ENCODE measurements at places on chromosomes 1 and 21.
A peak's percentile ranks its signal among the peaks of the same experiment; 100 is the strongest.

DNA sequence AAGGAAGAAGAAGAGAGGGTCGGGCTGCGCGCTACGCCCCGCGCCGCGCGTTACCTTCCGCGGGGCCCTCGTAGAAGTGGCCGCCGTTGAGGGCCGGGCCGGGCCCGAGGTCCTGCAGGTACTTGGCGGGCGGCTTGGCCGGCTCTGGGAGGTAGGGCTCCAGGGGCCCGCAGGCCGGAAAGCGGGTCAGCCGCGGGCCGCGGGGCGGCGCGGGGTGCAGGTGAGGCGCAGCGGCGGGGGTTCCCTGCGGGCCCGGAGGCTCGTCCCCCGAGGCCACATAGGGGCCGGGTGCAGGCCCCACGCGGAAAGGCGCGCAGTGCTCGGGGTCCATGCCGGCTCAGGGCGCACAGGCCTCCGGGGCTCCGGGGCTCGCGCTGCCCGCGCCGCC lies 196 bp downstream of the ALX3 start:
- no peak for DNase-seq

- DNase-seq = peak; percentile 27
Measured at GRCh38 chr1:112502826-112503225, 5.9 kb upstream of the WNT2B start.

GRCh38 chr1:183308719-183309118 lies 109.5 kb downstream of the NMNAT2 start:
- DNase-seq = no peak

DNA sequence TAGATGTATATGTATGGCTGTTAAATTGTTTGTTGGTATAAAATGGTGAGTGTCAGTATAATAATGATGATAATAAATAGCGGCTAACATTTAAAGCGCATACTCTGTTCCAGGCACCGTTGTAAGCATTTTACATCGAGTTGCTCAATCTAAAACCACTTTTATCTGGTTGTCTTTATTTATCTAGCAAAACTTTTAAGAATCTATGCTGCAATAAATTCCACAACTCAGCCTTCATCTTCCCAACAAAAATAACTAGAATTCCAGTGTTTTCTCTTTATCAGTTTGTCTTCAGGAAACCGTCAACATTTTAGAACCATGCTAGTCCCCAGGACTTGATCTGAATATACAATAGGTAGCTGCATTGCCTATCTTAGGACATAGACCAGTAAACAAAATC lies 19.3 kb upstream of the SLC16A1 start:
- no peak for DNase-seq

DNA sequence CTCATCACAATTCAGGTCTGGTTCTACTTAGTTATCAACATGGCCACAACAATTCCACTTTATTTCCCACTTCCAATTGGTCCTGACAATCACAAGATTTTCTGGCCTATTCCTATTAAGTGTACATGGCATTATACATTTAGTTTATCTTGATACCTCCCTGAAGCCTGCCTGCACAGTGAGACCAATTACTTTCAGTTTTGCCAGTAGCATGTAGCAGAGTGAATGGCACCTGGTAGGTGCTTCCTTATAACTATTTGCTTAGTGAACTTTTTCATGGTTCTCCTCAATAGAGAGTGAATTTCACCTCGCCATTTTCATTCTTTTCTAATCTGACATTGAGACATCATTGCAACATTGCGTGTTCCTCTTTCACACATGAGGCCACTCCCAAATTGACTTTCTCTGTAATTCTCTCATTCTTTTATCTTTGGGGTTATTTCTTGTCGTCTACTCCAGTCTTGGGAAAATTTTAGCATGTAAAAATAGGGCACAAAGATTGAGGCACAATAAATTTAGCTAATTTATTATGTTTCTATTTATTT lies 124.3 kb downstream of the DISC1 start:
- no peak for DNase-seq

GRCh38 chr1:152824964-152825363 lies 2.3 kb upstream of the LCE1A start:
- no peak for DNase-seq

- DNase-seq = no peak
Measured at GRCh38 chr1:177646757-177647730, 322.8 kb downstream of the SEC16B start.

GRCh38 chr1:225533238-225533637 lies 105.4 kb upstream of the LBR start:
- DNase-seq = no peak

- DNase-seq = peak; percentile 95
Measured at GRCh38 chr1:65066766-65067490, 81.1 kb upstream of the AK4 start.

DNA sequence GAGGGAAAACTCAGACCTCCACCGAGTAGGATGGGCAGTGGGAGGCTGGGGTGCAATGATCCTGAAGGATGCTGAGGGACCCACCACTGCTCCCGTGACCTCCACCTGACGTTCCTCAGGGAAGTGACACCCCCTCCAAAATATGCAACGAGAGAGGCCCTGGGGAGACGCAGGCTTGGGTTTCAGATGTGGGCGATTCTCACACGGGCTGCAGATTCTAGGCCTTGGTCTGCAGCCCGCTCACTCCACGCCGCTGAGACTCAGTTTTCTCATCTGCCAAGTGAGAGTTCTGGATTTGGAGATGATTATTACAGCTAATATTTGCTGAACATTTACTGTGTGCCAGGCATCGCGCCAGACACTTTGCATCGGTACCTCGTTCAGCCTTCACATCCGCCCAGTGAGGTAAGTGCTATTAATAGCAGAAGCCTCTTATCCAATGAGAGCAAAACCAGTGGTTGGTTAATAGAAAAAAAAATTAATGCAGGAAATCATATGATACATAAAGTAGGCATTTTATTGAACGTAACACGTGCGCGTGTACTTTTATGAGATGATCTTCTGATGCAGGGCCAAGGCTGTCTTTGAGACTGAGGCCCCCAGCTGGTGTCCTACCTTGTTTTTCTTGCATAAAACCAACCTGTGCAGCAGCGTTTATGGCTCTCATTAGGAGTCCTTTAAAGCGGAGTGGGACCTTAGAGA lies 102.0 kb upstream of the RUNX3 start:
- no peak for DNase-seq

DNA sequence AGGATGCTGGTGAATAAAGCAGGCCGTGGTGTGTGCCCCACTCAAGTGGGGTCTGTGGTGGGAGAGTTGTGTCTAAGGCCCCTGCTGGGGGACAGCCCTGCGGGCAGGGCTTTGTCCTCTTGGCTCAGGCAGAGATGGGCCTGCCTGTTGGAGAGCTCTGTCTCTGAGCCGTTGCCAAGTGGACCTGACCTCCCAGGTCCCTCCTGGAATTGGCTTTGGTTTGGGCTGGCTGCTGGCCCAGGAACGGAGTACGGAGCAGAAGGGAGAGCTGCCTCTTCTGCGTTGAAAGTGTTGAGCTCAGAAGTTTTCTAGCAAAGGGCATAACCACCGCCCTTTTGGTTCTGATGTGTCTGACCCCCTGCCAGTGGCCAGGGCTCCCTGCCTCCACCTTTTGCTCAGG lies 153.9 kb downstream of the PEX14 start:
- no peak for DNase-seq

DNA sequence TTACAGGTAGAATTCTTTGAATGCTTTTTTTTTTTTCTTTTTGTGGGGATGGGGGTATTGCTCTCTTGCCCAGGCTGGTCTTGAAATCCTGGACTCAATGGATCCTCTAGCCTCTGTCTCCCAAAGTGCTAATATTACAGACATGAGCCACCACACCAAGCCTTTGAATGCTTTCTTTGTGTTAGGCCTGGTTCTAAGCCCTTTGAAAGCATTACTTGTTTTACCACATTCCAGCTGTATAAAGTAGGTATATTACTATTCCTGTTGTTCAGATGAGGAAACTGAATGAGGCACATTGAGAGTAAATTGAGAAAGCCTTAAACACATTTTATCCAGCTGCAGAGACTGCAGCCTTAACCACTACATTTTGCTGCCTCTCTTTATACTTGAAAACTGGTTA lies 841.8 kb upstream of the ADGRL4 start:
- DNase-seq = no peak

DNA sequence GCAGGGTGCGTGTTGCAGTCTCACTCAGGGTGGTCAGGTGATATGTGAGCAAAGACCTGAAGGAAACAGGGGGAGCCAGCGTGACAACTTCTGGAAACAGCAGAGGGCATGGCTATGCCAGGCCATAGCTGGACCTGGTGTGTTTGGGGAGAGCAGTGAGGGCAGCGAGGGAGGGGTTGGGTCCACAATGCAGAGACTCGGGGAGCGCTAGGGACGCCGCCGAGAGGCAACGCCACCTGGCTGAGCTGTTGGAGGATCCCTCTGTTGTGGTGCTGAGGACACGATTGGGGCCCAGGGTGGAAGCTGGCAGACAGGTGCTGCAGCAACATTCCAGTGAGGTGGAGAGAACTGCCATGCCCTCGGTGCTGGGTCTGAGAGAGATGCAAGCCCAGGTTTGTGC lies 26.6 kb upstream of the LSS start:
- DNase-seq = no peak

GRCh38 chr1:219574484-219575087 lies 38.3 kb downstream of the ZC3H11B start:
- DNase-seq = no peak

GRCh38 chr1:113021430-113022085 lies 51.4 kb upstream of the LRIG2 start:
- DNase-seq = peak; percentile 73
